ENCODE measurements at places on chromosomes 1 and 21.

- DNase-seq = peak; percentile 70
Measured at GRCh38 chr1:186950547-186950946, 121.8 kb downstream of the PLA2G4A start.

DNA sequence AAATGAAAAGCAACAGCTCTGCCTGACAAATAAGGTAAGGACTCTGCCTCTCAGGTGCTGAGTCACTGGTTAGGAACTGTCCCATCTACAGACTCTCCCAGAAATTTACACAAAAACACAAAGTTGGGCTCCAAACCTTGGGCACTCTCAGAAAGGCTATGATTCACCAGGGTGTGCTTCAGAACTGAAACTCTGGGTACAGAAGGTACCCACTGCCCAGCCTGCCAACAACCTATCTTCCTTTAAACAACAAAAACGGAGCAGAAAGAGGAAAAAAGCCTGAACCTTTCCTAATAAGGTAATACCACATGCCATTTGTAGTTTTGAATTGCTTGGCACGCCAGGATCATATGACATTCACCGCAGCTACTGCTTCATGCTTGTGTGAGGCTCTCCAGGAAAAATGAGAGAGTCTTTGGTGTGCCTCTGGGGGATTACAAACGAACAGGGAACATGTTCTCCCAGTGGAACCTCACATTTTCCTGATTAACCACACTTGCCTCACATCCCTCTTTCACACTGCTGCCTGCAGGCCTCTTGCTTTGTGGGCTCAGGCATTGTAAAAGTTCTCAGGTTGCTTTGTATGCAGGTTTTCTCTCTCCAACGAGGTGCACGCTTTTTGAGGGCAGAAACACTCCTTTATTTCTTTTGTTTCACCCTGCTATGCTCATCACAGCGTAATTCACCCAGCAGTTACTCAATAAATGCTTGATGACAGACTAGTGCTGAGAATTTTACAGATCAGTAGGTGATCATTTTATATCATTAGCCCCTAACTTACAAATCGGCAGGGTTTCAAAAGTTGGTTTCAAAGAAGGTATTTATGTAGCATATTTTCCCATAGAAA is 65.1 kb downstream of the GADD45A start:
- peak; percentile 89 for DNase-seq

GRCh38 chr1:199082778-199083389 is 444.0 kb downstream of the PTPRC start:
- no peak for DNase-seq

DNA sequence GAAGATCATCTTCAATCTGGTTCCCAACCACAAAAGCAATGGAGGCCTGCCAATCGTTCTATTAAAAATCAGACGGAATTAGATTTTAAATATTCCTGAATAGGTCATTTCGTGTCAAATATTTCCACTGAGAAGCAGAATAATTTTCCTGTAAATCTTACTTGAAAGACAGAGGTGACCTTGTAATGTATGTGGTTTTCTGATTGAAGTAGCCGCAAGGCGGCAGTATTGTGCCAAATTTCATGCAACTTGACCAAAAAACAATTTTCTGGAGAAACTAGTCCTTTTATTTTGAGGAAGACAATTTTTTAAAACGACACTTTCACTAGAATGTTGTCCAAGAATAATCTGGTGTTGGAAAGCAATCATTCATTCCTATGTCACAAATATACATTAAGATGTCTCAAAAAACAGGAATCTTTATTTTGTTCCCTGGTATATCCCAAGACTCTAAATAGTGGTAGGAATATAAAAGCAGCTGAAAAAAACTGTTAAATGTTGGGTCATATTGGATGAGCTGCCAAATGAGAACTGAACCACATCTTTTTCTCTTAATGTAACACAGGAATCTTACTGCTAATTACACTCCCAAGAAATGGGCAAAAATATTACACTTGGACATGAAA is 33.6 kb downstream of the SPAG17 start:
- DNase-seq = peak; percentile 86

DNA sequence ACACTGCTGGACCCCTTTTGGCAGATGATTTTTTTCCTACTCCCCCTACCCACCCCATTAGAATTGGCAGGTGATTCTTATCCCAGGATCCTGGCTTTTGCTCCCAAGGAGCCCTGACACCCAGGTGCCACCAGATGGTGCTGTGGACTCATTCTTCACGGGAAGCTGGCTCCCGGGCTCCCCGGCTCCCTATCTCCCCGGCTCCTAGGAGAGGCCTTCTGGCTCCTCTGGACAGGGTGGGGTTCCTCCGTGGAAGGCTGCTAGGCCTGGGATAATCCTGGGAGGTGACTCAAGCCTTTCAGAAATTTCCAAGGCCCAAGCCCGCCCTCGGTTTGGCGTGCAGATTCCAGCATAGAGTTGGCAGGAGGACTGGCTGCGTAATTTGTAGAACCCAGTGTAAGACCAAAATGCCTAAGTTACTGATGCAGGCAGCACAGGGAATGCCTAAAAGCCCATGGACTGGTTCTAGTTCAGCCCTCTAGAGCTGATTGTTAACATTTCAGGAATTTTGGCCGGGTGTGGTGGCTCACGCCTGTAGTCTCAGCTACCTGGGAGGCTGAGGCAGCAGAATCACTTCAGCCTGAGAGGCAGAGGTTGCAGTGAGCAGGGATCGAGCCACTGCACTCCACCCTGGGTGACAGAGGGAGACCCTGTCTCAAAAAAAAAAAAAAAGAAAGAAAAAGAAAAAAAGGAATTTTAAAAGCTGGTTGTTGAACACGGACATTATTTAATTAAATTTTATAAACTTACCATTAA is 6.8 kb upstream of the BSDC1 start:
- DNase-seq = peak; percentile 81

- no peak for DNase-seq
Measured at GRCh38 chr1:25431955-25432719, 1.4 kb downstream of the MACO1 start.

DNA sequence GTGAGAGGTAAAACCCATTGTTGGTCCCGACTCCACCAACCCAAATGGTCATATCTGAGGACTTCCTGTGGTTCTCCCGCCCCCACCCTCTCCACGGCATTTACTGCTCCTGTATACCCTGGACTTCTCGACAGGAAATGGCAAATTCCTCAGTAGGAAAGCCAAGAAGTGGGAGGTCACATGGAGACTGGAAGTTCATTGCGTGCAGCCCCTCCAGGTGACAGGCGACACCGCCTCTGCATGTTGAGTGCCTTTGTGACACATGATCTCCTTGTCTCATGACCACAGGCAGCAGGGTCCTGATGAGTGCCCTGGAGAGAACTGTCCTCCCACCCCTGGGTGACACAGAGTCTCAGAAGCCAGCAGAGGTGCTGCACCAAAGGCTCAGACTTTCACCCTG is 24.2 kb downstream of the ERG start:
- no peak for DNase-seq

- DNase-seq = no peak
Measured at GRCh38 chr1:206419250-206419649, 51.0 kb upstream of the IKBKE start.

GRCh38 chr1:186297439-186298045 is 77.5 kb downstream of the TPR start:
- DNase-seq = peak; percentile 23

DNA sequence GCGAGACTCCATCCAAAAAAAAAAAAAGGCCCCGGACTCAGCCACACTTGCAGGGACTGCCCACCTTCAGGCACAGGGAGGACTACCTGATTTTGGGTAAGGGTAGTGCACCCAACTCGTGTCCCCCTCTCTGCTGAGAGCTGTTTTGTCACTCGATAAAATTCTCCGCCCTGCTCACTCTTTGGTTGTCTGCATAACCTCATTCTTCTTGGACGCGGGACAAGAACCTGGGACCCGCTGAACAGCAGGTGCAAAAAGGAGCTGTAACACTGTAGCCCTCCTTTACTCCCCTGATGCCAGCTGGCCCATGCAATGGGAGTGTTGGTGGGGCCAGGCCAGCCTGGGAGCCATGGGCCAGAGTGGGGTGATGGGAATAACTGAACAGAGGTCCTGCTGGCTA is 10.6 kb downstream of the S100B start:
- no peak for DNase-seq

- no peak for DNase-seq
Measured at GRCh38 chr1:239811211-239811885, 280.3 kb upstream of the FMN2 start.

- no peak for DNase-seq
Measured at GRCh38 chr1:43689289-43689688, 18.0 kb upstream of the ST3GAL3 start.

DNA sequence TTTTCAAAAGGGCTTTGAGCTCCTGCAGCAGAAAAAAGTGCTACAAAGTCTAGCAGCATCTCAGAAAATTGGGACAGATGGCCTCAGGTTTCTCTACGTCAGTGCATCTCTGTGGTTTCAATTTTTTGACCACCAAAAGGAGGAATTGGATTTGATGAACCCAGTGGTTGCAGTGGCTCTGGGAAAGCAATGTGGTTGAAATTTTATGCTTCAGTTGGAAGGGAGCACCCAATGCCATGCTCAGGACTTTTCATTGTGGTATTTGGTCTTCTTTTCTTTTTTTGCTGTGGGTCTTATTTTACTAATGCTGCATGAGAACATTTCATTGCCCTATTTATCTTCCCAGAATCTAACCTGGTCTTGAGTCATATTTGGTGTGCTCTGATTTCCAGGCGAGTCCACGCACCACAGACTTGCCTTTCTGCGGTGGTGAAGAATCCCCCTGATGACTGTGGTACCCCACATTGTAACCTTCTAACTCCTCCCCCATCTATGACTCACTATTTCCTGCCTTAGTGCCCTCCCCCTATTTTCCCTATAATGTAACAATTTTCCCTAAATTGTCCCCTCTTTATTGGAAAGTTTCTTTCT is 56.7 kb downstream of the S1PR1 start:
- DNase-seq = peak; percentile 79

DNA sequence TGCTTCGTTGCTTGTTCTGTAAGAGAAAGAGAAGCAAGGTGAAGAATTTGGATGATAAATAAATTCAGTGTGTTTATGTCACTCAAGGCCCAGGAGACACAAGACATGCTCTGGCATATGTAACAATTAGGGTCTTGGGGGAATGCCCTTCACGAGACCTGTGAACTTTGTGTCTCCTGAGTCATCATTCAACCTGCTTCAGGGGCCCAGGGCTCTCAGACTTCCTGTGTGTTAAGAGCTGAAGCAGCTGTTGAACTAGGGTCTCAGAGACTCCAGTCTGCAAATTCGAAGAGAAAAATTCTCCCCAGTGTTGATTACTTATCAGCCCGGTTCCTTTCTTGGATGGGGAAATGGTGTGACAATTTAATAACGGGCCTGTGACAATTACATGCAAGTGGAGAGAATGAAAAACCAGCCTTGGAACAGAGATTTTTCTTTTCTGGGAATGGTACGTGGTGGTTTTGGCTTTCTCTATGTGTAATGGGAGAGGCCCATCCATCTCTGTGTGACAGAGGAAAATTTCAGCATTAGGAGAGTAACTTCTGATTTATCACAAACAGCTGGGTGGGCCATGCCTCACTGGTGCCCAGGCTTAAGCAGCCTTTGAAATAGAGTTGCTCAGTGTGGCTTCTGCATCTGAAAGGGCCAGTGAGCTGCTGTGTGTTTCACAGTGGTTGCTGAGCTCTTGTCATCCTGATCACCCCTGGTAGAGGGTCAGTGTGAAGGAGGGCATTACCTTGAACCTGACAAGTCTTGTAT is 22.4 kb downstream of the HUNK start:
- DNase-seq = no peak

- DNase-seq = peak; percentile 49
Measured at GRCh38 chr1:1371746-1372711, 3.0 kb downstream of the AURKAIP1 start.

DNA sequence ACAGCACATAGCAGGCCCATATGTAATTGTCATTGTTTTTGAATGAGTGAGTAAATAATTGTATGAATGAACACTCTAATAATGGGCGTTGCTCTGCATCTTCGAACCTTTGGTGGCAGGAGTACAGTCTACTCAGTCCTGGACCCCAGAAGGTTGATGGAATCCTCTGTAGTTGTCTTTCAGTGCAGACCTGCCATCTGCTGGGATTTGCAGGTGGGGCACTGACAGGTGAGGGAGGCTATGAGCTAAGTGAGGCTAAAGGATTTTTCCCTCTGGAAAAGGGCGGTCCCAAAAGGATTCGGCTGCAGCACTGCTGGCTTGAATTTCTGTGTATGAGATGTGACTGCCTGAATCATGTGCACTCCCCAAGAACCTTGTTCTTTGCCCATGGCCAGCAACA is 53.4 kb downstream of the PLXNA2 start:
- no peak for DNase-seq
